Left colon (tissue), 2 donors: ENCODE measurements at places on chromosomes 7 and 10. TPM values are rescaled to one million over a fixed set of nuclear protein-coding genes. Genes with fewer than 3 reads are reported as not detected.

Gene ZFAND2A
- 90.0 TPM for total RNA-seq

Gene CLEC2L
- not detected for total RNA-seq

Gene CALHM3
- not detected for total RNA-seq

Gene WNT8B
- total RNA-seq, result not detected

Gene AGMO
- 1.9 TPM for total RNA-seq

Gene CPED1
- total RNA-seq, result 3.4 TPM

Gene NYAP1
- total RNA-seq, result 0.47 TPM
